ENCODE measurements at places on chromosomes 7 and 10. TPM values are rescaled to one million over a fixed set of nuclear protein-coding genes. Genes with fewer than 3 reads are reported as not detected.

DNA sequence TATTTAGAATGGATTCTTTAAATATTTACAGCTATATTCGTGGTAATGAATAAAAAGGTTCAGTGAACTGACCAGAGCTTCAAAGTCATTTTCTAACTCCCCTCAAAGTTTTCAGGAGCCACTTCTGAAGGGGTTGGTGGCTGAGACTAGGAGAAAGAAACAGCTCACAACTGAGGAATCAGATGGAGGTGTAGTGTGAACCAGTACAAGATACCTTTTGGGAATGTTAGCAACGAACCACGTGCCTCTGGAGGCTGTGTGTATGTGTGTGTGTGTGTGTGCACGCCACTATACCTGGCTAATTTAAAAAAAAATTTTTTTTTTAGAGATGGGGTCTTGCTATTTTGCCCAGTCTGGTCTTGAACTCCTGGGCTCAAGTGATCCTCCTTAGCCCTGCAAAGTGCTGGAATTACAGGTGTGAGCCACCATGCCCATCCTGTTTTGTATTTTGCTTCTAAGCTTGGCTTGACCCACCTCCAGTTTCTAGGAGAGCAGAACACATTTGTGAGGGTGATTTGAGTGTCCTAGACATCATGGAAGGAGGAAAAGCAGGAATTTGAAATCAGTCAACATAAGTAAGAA lies 9.5 kb upstream of the TAF3 start:
- DNase-seq: no peak

- DNase-seq: no peak
Observed at GRCh38 chr10:49539320-49539885, 482 bp upstream of the ERCC6 start.

- no peak for DNase-seq
Observed at GRCh38 chr7:96237040-96237439, 84.9 kb downstream of the SLC25A13 start.

GRCh38 chr10:28815681-28816080 lies 138.4 kb downstream of the BAMBI start:
- DNase-seq: no peak

ANKRD7 gene
- total RNA-seq: 1.5 TPM

Measured in epithelial cell of proximal tubule (primary cell).